CD4-positive, alpha-beta T cell treated with Interferon alpha-2 for 1 hour (primary cell): ENCODE measurements at places on chromosomes 7 and 10.

GRCh38 chr10:11685787-11686218 lies 56.4 kb upstream of the ECHDC3 start:
- DNase-seq = peak; percentile 44

DNA sequence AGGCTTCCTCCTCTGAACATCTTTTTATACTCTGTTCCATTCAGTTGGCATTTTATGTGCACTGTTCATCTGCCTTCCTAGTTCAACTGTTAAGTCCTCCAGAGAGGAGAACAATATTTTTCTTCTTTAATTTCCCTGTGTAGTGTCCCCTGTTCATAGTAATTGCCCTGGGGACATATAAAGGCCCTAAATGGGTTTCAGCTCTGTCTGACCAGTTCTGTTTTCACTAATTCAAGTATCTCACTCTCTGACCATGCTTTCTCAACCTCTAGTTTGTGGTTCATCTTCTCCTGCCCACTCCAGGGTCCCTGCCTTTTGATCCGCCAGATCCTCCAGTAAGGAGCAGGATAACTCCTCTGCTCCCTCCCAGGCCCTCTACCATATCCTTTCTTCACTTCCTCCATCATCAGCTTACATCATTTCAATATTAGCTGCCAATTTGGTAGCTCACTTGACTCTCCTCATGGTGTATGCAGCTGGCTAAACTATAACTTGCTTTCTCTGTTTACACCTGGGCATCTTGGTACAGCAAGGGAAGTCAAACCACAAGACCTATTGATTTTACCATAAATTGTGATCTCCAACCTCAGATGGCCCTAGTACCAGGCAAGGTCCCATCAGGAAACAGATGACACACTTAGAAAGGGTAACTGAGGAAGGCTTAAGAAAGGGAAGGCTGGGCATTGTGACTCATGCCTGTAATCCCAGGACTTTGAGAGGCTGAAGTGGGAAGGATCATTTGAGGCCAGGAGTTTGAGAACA lies 17.7 kb upstream of the C10orf67 start:
- DNase-seq = no peak

GRCh38 chr10:81145975-81146374 lies 608.3 kb downstream of the SH2D4B start:
- no peak for DNase-seq

- DNase-seq = no peak
Observed at GRCh38 chr7:46233585-46234329, 312.7 kb upstream of the IGFBP3 start.

DNA sequence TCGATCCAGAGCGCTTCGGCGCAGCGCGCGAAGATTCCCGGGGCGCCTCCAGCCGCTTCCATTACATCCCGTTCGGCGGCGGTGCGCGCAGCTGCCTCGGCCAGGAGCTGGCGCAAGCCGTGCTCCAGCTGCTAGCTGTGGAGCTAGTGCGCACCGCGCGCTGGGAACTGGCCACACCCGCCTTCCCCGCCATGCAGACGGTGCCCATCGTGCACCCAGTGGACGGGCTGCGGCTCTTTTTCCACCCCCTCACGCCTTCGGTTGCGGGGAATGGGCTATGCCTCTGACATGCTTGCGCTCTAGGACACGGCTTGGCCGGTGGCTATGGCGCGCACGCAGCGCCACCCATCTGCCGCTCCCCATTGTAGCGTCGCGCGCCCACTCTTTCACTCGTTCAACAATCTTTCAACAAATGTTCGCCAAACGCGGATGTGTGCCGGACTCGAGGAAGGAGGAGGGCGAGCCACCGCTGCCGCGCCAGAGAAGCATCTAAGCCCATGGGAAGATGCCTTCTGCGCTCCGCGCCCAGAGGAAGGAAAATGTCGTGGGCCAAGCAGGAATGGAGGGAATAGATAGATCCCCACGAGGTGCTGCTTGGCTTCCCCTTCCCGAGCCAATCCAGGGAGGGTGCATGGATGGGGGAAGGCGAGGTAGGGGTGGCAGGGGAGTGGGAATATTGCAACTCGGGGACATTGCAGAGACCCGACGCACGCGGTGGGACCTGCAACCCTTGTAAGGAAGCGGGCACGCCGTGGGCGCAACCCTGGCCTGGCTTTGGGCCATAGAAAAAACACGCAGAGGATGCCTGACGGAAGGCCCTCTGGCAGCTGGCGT lies 5.1 kb upstream of the CYP26A1 start:
- DNase-seq = no peak

- DNase-seq = no peak
Observed at GRCh38 chr7:45077579-45077978, 11.2 kb downstream of the NACAD start.

DNA sequence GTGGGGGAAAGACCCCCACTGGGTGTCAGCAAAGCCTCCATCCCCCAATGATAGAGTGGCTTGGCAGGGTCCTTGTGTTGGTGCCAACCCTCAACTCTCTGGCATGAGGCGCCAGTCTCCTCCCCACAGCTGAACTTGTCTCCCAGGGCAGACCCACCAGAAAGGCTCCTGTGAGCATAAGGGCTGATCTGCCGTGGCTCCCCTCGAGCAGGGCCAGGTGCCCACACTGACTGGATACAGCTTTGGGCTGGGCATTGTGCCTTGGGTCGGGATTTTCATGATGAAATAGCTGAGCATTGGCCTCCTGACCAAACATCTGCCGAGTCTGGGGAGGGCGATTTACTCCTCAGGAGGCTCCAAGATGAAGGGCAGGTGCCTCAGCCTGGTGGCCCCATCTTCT lies 68.1 kb upstream of the NPTX2 start:
- no peak for DNase-seq

DNA sequence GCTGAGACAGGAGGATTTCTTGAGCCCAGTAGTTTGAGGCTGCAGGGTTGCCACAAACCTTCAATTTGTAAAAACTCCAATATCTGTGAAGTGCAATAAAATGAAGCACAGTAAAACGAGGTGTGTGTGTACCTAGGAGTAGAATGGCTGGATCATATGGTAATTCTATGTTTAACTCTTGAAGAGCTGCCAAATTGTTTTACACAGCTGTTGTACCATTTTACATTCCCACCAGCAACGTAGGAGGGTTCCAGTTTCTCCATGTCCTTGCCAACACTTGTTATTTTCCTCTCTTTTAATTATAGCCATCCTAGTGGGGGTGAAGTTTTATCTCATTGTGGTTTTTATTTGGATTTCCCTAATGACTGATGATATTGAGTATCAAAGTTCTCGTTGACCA lies 16.2 kb downstream of the PLEKHA1 start:
- DNase-seq = no peak

DNA sequence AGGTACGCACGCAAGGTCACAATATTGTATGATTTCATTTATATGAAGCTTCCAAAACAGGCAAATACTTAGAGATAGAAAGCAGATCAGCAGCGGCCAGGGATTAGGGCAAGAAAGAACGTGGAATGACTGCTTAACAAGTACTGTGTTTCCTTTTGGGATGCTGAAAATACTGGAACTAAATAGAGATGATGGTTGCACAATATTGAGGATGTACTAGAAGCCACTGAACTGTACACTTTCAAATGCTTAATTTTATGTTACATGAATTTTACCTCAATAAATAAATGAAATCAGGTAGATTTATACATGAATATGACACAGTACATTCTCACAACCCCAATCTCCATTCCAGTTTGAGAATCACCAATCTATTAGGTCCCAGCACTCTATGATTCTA lies 15.6 kb downstream of the SEM1 start:
- DNase-seq = no peak

- DNase-seq = no peak
Observed at GRCh38 chr7:81736091-81736490, 33.8 kb downstream of the HGF start.

- no peak for DNase-seq
Observed at GRCh38 chr10:127918572-127918971, 11.7 kb downstream of the PTPRE start.

DNA sequence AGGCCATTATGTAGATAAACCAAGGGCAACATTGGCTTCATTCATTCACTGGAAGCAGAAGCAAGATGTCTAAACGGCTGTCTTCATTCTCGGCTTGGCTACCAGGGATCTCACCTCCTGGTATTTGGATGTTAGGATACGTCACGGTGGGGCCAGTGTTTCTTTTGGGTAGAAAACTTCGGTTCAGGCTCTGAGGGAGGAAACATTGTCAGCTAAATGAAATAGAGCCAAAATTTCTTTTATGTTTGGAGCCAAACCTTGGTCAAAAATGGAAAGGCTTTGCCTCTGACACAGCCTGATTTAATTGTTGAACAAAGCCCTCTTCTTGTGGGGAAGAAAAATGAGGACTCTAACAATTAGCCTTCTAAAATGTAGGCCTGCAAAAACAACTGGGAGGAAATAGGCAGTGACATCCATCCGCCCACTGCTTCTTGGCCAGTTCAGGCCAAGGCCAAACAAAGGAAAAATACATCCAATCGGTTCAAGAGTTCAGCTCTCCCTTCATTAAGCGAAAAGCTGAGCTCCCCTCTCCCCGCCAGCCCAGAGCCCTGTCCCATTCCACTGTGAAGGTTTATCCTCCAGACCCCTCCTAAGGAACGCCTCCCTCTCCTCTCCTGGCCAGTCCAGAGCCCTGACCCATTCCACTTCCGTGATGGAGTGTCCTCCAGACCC lies 44.4 kb downstream of the PFKFB3 start:
- DNase-seq = no peak

GRCh38 chr7:122549578-122549977 lies 149.3 kb downstream of the RNF133 start:
- DNase-seq = no peak

DNA sequence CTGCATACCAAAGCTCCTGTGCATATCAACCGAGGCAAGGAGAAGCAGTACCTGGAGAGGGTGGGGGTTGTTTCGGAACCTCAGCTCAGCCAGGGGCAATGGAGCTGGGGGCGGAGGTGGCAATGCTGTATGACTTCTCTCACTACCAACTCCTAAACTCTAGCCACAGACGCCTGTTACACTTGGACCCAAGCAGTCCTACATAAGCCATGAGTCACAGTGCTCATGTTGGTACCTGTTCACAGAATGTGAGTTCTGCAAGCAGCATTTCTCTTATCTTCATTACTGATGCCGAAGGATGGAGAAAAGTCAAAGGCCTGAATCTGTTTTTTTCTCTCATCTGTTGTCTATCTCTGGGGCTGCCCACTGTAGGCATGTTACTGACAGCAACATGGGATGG lies 3.2 kb upstream of the RAB18 start:
- DNase-seq = no peak

DNA sequence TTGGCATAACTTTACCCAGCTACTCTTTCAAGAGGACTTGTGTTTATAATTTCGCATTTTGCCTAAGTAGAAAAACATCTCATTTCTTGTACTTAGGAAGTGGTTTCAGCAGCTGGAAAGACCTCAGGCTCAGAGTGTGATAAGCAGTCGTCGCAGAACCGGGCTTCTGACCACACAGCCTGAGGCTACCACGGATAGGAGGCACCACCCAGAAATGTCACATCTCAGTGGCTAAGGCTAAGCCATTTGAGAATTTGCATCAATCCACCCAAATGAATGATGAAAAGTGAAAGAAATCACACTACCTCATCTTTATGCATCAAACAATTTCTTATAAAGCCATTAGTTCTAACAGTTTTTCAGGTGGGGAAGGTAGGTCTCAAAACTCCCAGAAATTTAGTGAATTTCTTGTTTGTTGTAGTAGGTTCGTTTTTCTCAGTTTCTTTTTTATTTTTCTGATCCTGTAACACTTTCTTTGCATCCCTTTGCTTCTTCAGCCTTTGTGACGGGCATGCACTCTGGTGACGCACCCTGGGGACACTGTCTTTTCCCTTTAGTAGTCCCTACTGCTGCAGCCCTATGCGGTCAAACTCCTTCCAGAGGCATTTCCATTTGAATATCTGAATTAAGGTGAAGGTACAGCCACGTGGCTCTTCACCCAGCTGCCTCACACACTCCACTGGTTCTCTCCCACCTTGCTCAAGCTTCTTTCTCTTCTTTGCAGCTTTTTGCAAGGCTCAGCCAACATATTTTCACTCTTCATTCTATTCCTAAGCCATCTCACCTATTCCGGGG lies 68.5 kb downstream of the MAP3K8 start:
- peak; percentile 73 for DNase-seq

DNA sequence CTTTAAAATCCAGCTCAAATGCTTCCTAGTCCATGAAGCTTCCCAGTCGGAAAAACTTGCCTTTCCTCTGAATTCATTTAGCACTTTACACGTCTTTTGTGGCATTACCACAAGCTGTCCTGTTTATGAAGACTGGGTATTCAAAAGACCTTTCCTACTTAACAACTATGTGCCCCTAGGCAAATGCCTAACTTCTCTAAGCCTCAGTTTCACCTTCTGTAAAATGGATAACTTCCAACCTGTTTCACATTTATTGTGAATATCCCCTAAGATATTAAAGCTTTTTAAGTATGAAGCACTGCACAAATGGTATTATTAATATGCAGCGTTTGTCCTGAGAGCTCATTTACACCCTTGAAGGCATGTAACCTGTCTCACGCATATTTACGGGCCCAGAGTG lies 843 bp downstream of the CFAP70 start:
- no peak for DNase-seq

- DNase-seq = no peak
Observed at GRCh38 chr7:31456646-31457368, 57.1 kb upstream of the ITPRID1 start.

DNA sequence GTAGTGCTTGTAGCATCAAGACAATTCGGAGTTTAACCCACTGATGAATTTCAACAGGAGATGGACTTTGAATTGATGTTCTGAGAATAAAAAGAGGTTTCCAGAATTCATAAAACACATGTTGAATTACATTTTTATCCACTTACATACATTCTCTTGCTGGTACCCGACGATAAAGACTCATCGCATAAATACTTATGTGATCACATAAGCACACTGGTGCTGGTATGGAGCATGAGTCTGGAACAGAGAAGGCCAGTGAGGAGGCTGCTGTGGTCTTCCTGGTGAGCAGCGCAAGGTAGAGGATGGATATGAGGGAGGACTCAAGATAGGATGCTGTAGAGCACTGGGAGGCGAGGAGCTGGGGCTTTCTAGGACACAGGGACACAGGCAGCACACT lies 109.0 kb downstream of the RNF216 start:
- DNase-seq = no peak

DNA sequence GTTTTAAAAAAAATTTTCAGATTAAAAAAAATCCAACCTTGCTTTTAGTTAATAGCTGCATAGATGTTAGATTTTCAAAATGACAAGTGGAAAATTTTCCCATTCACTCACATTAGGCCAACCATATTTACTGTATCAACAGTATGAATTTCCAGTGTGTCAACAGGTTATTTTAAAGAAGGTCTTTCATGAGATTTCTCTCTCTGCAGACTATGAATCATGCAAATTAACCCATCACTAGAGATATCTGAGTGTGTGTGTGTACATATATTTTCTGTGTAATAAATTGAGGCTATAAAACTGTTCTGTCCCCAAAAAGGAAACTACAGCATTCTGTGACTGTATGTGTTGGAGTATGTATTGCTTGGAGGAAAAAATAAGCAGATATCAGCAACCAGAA lies 305.6 kb downstream of the ARL4A start:
- no peak for DNase-seq
